ENCODE measurements at places on chromosomes 2 and 18. TPM values are rescaled to one million over a fixed set of nuclear protein-coding genes. Genes with fewer than 3 reads are reported as not detected.

- no peak for DNase-seq
- no peaks in the 10 kb centered on the region for H3K27me3 ChIP-seq
- no peak overlapping the region for H3K27ac ChIP-seq
- no peaks in the 10 kb centered on the region for H3K36me3 ChIP-seq
These were observed 397.2 kb downstream of the TMEM182 start for GRCh38 chr2:103159018-103159417.

GRCh38 chr2:127048618-127048935 lies 58.4 kb downstream of the BIN1 start:
- no peak for DNase-seq
- H3K4me3 ChIP-seq, result no peak overlapping the region
- H3K27me3 ChIP-seq, result no peaks in the 10 kb centered on the region
- no peak overlapping the region for H3K27ac ChIP-seq

GRCh38 chr2:68141875-68142274 lies 15.8 kb upstream of the PNO1 start:
- H3K27ac ChIP-seq, result no peak overlapping the region
- no peaks in the 10 kb centered on the region for H3K4me1 ChIP-seq
- no peak for DNase-seq
- no peak overlapping the region for H3K4me3 ChIP-seq
- no peaks in the 10 kb centered on the region for H3K27me3 ChIP-seq
- peaks cover 6% of the 10 kb centered on the region for H3K36me3 ChIP-seq

DNA sequence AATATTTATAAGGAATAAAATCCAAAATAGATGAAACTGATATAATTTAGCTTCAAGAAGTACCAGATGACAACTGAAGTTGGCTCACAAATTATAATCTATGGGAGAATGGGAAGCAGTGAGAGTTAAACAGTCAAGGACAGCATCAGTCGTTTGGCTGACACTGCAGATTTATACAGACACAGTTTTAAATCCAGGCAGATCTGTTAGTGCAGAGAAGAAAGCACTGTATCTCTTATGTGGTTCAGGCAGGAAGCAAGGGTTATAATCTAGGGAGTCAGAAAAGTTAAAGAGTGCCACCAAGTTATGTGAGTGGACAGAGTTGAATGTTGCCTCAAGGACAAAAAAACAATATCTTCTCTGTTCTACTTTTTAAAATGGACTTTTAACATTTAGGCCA lies 880.2 kb downstream of the TSN start:
- no peak overlapping the region for H3K4me3 ChIP-seq
- H3K27ac ChIP-seq, result no peak overlapping the region
- no peaks in the 10 kb centered on the region for H3K27me3 ChIP-seq

SERPINB3 gene
- total RNA-seq, result not detected

Measured in right atrium auricular region (tissue), 2 donors.